ENCODE measurements at places on chromosomes 12 and 14.

DNA sequence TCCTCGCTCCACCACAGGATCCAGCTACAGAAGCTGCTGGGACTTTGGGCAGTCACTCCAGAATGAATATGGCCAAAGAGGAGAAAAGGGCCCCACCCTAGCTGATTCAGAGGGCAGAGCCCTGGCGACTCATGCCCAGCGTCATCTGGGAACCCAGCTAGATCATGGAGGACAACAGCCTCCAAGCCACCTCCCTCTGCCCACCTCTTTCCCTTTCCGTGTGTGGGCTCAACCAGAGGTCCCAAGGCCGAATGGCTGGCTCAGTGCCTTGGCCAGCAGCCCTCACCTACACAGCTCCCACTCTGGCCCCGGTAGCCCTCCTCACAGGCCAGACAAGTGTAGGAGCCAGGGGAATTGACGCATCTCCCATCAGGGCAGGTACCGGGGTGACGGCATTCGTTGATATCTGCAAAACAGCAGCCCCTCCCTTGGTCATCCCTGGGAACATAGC is 17.4 kb downstream of the ISCA2 start:
- no peak for DNase-seq

GRCh38 chr12:93338598-93338997 is 39.1 kb upstream of the NUDT4 start:
- no peak for DNase-seq

DNA sequence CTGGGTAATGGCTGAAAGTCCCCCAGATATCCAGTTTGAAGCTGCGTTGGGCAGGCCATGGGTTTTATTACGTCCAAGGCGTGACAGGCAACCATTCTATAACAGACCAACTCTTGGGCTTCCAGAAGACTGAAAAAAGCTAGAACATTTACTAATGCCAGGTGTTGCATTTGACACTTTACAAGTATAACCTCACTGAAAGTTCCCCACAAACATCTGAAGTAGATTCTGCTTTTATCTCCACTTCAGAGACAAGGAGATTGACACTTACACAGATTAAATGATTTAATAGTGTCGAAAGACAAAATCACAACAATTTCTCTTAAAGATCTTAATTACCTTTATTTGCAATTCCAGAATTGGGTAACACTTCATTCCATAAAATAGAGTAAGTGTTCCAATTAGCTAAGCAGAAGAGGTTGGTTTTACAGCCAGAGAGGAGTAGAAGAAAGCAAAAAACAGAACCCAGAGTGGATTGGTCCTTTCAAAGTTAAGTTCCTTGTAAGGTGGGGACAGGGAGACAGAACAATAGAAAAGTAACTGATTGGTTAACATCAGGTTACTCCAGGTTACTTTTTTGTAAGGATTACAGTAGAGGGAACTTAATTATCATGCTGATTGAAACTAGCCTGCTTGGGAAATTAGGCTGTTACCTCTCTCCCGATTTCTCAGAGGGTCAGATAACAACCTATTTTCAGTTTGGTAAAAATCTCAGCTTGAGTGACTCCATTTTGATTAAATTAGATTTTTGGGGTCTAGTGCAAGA is 11.3 kb downstream of the SOCS2 start:
- DNase-seq, result no peak

GRCh38 chr12:43060742-43061141 is 471.2 kb upstream of the PRICKLE1 start:
- no peak for DNase-seq

GRCh38 chr12:102107970-102108369 is 11.9 kb downstream of the NUP37 start:
- DNase-seq, result no peak

GRCh38 chr12:52335598-52336262 is 14.5 kb upstream of the KRT83 start:
- peak; percentile 97 for DNase-seq

GRCh38 chr12:69341328-69341727 is 6.9 kb upstream of the LYZ start:
- DNase-seq, result no peak

- peak; percentile 30 for DNase-seq
Observed at GRCh38 chr12:84502907-84503787, 409.5 kb downstream of the SLC6A15 start.

GRCh38 chr12:109476807-109477184 is 304 bp downstream of the KCTD10 start:
- DNase-seq, result no peak

DNA sequence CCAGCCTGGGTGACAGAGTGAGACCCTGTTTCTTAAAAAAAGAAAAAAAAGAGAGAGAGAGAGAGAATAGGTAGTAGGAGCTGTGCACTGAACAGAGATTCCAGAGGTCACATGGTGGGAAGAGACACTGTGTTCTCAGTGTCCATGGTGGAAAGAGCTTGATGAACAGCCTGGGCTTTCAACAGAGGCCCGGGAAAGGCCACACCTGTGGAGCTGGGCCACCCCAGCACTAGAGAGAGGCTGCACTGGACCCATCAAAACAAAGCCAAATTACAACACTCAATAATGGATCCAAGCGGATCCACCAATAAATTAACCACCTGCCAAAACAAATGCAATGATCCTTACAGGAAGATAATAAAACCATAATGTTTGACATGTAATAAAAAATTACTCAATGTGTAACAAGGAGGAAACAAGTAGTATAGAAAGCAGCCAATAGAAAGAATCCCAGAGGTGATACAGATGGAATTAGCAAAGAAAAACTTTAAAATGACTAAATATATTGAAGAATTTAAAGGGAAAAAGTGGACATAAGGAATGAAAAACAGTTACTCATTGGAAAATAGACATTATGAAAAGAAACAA is 44.8 kb upstream of the BCL2L14 start:
- no peak for DNase-seq

GRCh38 chr12:115648463-115648862 is 629.0 kb downstream of the MED13L start:
- no peak for DNase-seq

DNA sequence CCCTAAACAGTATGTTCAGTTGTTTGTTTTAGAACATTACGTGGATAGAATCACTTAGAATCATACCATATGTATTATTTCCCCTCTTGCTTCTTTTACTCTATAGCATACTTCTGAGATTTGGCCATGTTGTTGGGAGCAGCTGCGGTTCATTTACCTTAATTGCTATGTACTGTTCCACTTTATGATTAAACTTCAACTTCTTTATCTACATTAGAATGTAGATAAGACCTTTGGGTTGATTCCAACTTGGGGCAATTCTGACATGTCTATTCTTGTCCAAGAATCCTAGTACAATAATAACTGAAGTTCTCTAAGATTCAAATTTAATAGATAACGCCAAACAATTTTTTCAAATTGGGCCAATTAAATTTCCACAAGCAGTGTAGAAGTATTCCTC is 80.7 kb downstream of the GRIN2B start:
- DNase-seq, result no peak

- DNase-seq, result no peak
Observed at GRCh38 chr12:106409878-106410277, 52.3 kb downstream of the POLR3B start.

DNA sequence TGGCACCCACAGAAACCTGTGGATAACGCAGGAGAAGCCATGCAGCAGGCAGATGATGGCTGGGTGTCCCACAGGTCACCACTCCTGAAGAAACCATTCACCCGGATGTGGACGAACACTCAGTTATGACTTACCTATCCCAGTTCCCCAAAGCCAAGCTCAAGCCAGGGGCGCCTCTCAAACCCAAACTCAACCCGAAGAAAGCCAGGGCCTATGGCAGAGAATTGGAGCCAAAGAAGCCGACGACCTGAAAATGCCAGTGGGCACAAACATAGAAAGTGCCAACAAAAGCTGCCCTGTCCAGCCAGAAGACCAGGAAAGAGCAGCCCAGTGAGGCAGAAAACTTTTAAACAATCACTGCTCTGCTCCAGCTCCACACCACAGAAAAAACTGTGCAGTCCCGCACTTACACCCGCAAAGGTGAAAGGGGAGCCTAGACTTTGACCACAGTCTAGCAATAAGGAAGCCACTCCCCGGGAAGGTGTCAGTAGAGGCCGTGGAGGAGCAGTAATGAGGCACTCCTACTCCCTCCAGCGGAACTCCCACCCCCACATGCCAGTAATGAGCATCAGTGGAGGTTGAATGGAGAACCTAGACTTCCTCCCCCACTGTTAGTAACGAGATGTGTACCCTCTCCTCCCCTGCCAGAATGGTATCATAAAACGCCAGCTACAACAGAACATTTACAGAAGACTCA is 6.0 kb upstream of the ACVRL1 start:
- DNase-seq, result no peak

GRCh38 chr14:101813171-101813759 is 51.8 kb downstream of the PPP2R5C start:
- DNase-seq, result no peak

GRCh38 chr12:91513313-91513712 is 330.7 kb upstream of the DCN start:
- DNase-seq, result no peak

DNA sequence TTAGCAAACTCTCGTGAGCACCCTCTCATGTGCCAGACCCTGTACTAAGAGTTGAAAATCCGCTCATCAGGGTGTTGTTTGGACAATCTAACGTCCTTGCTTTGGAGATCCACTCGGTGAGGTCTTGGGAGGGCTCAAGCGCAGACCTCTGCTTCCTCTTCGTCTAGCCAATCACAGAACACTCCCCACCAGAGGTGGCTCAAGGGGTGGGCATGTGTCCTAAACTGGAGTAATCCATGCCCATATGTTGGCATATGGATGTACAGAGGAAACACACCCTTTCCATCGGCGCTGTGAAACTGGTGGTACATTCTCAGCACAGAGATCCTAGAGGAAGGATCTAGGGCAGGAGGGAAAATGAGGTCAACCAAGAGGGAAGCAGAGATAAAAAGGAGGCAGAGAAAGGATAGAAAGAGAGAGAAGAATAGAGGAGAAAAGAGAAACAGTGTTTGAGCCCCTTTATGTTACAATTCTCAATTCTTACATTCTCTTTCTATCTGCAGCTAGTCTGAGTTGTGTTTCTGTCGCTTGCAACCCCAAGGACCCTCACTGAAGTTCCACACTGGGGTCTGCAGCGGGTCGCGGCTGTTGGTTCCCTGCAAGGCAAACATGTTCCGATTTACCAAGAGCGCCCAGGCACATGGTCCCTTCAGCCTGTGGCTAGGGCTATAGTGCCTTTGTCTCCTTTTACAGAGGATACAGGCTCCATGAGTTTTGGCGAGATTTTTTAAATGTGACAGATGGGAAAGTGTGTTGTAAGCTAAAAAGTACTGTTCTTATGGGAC is 40.5 kb downstream of the DLK1 start:
- DNase-seq, result no peak

DNA sequence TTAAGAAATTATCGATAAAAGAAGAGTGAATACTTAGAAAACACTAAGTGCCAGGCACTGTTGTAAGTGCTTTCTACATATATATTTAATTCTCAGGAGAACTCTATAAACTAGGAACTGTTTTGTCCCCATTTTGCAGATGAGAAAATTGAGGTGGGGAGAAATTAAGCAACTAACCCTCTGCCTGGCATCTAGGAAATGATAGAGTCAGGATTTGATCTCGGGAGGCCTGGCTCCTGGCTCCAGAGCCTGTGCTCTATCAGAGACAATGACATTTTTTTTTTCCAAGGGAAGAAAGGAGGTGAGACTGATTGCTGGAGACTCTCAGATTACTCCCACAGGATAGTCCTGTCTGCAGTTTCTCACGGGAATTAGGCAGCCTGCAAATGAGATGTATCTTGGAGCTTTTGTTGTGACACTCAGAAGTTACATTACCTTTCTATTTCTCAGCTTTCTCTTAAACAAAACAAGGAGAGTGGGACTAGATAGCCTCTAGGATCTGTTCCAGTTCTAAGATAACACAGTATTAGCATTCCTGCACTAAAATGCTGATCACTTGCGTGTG is 1.4 kb upstream of the FAM234B start:
- no peak for DNase-seq

- no peak for DNase-seq
Observed at GRCh38 chr12:53887006-53887405, 51.6 kb upstream of the HOXC13 start.

DNA sequence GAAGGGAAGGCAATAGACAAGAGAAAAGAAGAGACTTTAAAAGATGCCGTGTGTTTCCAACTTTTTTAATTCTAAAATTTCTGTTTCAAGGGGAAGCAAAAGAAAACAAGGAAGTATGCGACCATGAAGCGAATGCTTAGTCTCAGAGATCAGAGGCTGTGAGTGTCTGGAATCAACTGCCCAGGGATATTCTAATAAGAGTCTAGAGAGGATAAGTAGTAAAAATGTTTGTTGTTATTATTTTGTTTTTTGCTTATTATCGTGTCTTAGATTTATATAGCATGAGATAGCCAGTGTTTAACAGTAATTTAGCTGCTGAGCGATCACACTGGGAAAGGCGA is 421 bp downstream of the FCF1 start:
- no peak for DNase-seq

- DNase-seq, result no peak
Observed at GRCh38 chr12:29039013-29039412, 110.1 kb upstream of the FAR2 start.

DNA sequence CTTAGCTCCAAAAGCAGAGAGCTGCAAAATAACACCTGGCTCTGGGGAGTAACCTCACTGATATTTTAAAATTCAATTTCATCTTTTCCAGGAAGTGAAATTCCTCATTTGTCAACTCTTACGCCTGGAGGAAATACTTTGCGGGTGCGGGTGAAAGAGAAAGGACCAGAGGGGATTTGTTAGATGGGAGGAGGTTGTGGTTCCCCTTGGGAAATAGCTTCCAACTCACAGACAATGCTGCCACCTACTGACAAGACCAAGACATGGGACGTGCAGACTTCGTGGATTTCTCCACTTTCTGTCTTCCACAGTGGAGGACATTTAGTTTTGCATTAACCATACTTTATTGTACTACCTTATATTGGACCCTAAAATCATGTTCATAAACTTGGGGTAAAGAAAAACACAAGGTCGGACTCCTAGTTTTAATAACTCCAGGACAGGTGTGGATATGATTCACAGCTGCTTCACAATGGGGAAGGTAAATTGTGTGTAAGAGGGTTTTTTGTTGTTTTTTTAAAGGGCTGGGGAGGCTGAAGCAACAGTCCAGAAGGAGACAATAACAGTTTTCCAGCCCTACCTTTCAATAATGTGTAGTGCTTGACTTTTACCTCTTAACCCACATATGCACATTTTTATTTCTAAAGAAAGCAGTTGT is 10.8 kb downstream of the FBXL14 start:
- peak; percentile 92 for DNase-seq

GRCh38 chr12:2335109-2335508 is 282.3 kb downstream of the CACNA1C start:
- DNase-seq, result no peak

- peak; percentile 31 for DNase-seq
Observed at GRCh38 chr14:103130965-103131364, 7.7 kb downstream of the TNFAIP2 start.

GRCh38 chr14:61033855-61034254 is 52.8 kb downstream of the SLC38A6 start:
- DNase-seq, result no peak
